ENCODE measurements at places on chromosomes 2 and 18. TPM values are rescaled to one million over a fixed set of nuclear protein-coding genes. Genes with fewer than 3 reads are reported as not detected.

- no peak for DNase-seq
Measured at GRCh38 chr2:70994009-70994698, 519 bp downstream of the TEX261 start.

DNA sequence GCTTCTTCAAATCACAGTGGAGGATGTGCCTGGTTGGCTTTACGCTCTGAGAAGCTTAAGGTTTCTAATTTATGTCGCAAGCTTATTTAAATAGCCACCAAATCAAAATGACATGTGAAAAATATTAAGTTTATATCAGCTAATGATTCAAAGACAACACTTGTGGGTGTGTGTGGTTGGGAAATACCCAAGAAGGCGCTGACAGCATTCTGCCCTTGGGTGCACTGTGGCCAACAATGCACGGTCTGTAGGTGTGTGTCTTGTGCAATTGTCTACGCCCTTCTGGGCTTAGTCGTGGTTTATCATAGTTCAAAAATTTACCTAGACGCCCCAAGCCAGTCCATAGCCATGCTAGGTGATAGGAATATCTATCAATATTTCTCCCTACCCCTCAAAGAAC is 60.9 kb downstream of the KCTD1 start:
- DNase-seq, result no peak

GRCh38 chr2:102258025-102258385 is 53.4 kb upstream of the IL1RL1 start:
- DNase-seq, result no peak

DNA sequence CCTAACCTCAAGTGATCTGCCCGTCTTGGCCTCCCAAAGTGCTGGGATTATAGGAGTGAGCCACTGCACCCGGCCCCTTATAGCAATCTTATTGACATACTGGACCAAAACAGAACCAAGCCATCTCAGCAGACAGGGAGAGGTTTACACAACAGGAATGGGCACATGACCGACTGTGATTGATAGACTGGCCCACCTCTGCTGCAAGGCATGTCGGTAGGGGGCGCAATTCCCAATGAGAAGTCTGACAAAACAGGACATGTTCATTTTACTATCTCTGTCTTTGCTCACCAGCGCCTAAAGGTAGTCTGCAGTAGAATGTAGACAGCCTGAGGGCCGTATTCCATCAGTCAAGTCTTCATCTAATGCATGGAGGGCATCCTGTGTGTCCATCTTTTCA is 2.0 kb downstream of the LYPD6B start:
- no peak for DNase-seq

DNA sequence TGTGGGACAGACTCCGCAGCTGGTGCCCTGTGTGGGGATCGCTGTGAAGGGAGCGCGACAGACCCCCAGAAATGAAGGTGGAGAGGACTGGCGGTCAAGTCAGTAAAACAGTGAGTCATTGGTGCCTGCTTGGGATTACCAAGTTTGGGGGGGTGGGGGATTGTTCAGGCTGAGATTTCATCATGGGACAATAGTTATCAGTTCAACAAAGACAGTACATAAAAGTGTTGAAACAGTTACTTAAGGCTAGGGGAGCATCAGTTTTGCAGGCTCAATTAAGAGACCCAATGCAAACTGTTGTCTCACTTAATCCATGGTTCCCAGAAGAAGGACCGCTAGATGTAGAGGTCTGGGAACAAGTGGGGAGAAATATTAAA is 42.4 kb upstream of the PDK1 start:
- DNase-seq, result no peak

DNA sequence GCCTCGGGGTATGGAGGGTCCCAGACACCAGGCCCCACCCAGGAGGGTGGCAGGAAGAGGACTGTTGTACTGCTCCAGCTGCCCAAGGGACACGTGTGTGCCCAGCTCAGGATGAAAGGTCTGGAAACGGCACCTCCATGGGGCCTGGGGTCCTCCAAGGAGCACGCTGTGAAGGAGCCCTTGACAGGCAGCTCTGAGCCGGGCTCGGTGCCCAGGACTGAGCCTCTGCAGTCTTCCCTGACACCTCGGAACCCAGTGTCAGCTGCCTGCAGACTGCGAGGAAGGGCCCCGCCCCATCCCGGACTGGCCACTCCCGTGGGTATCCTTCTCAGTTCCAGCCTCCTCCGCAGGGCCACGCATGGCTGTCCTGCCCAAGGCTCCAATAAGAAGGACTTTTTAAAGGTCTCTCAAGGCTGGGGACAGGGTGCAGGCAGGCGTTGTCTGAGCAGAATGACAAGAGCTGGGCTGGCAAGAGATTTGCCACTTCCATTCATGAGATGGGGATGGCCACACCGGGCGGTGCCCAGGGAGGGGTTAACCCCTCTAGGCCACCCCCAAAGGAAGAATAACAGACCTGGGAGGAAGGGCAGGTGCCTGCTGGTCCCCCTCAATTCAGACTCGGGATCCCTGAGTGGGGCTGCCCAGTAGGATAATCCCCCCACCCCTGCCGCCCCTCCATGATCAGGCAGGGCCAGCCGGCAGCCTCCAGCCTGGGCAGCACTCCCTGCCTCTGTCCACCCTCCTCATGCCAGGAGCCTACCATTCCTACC is 8.9 kb downstream of the ECEL1 start:
- DNase-seq, result no peak

The PNPT1 gene
- total RNA-seq, result 27.5 TPM

The MZT2A gene
- 69.5 TPM for total RNA-seq

The UPP2 gene
- total RNA-seq, result not detected
